Stimulated activated CD4-positive, alpha-beta T cell treated with anti-CD3 and anti-CD28 coated beads, Interleukin-1b, Interleukin-23, amount 100 ng/mL, for 4 hours (primary cell): ENCODE measurements at places on chromosomes 6 and 20.

DNA sequence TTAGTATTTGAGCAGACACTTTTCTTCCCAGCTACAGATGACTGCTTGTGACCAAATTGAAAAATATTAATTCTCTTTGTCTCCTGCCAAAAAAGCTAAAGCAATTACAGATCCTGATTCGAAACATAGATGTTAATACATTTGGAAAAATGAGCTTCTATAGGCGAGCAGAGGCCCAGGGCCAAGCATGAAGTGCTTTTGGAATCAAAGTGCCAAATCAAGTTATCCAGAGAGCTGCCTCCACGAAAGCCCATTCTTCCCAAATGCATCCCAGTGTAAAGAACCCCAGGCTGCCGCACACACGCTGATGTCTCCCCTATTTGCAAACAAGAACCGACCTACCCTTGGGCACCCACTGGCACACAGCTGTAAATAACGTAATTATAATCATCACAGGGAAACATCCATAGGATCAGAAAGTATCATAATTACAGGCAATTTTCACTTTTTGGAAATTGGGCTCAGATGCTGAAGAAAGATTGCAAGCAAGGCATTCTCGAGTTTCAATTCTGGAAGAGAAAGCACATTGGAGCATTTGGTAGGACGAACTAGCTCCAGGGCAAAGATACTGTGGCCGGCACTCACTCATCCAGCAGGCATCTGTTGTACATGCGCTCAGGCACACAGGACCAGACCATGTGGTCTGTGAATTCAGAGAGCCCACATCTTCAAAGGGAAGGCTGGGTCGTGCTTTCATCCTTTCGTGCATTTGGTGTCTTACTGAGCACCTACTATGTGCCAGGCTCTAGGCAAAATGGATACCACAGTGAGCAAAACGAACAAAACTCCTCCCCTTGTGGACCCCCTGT is 45.9 kb downstream of the BMP7 start:
- DNase-seq, result no peak

- DNase-seq, result no peak
Measured at GRCh38 chr6:25630508-25631278, 21.3 kb upstream of the SCGN start.

DNA sequence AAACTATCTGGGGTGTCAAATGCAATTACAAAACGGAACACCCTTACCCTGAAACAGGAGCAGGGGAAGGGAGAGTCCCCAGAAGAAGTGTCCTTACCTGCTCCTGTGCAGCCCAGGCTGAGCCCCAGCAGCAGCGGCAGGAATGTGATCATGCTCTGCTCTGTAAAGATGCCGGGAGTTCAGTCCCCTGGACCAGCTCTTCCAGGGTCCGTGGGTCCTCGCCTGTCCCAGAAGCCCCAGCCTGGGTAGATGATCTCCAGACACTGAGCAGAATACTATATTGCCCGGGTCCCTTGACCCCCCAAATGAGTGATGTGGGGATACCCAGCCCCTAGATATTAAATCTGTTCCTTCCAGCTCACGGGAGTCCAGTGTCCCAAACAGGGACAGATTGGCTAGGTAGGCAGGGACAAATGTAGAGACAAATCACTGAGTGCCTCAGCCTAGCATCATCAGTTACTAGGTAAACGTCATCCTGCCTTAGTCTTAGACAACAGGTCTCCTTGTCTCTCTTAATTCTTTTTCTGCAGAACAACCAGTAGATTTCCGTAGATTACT is at the start of gene HLA-DMB:
HLA-DMB (minus strand) TSS at position 373 of the 558 bp plus-strand sequence; CDS start at position 152, 221 bp downstream.
- peak; percentile 19 for DNase-seq

DNA sequence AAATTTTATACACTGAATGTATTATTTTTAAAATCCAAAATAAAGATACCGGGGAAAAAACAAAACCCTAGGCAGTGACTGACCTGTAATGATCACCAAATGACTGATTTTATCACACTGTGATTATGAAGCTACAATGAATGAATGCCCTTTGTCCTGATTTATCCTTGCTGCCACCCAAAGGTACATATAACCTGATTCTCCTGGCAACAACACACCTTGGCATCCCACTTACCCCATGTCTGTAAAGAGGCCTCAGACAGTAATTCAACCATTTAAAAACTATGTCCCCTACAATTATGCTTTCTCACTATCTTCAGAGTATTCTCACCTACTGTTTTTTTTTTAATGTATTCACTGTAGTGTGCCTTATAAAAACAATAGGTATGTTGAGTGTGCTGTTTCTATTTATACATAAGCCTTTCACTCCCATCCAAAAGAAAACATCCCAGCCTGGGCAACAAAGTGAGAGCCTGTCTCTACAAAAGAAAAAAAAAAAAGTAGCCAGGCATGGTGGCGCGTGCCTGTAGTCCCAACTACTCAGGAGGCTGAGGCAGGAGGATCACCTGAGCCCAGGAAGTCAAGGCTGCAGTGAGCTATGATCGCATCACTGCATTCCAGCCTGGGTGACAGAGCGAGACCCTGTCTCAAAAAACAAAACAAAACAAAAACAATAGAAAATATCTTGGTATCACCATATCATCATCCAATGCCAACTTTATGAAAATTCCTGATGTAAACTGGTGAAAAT is 21.7 kb downstream of the B4GALT5 start:
- DNase-seq, result no peak

DNA sequence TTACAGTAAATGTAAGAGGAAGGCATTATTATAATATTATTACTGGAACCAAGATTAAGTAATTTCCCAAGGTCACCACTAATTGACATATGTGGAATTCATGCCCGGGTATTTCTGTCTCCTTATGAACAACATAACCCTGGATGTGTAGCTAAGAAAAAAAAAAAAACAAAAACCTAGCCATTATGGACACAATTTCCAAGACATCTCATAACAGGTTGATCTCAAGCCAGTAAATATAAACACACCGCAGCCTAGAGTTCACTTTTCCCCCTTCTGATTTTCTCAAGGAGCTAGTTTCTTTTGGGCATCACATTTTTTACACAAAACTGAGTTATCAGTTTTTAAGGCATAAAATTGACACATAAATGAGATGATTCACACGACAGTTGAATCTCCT is 306.5 kb upstream of the RSPO3 start:
- DNase-seq, result no peak

GRCh38 chr20:49583669-49584417 is 15.9 kb upstream of the PTGIS start:
- DNase-seq, result no peak

DNA sequence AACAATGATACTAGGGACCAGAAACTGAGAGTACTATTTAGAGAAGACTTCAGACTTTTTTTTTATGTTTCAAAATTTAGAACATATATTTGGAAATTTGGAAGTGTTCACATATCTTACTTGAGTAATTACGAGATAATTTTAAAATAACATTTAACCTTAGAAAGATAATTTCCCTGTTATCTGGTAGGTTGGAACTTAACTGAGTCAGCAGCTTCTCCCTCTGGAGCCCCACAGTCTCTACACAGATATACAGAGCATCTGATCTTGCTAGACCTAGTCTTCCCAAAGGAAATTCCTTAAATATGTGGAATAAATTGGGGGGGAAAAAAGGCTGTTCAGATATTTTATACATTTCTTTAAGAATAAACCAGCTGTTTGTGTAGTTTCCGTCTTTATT is 48.6 kb downstream of the TSPYL4 start:
- DNase-seq, result no peak

DNA sequence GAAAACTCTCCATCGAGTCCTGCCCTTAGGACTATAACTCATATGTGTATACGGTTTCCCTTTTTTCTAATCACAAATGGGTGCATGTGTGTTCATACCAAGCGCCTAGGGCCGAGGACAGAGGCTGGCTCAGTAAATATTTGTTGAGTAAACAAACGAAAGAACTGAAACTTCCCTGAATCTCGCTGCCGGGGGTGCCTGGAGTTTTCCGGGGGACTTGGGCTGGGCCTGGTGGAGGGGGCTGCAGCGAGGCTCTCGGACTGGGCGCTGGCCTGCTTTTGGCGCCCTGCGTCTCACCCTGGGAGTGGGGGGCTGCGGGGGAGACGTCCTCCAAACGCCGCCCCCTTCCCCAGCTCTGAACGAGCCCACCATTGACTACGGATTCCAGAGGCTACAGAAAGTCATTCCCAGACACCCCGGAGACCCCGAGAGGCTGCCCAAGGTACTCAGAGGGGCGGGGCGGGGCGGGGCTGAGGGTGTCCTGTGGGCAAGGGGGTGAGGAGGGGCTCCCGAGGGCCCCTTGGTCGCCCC is 49.0 kb downstream of the CPXM1 start:
- no peak for DNase-seq

DNA sequence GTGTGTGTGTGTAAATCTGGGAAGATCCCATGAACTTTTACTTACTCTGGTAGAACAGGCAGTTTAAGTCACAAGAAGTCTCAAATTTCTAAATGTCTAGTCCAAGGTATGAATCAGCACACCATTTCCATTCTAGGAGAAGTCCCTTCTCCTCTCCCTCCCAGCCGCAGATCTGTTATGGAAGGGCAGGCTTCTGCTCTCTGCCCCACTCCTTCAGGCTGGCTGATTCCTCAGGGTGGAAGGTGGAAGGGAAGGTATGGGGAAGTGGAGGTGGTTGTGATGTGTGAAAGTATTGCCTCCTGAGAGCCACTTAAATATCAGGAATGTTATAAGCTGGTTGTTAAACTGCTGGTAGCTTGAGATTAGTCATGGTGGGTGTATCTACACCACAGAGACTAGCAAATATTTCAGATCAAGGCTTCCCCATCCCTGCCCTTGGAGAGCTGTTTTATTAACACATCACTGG is 44.5 kb upstream of the LAMA4 start:
- no peak for DNase-seq

GRCh38 chr6:155412335-155412734 is 43.3 kb downstream of the NOX3 start:
- DNase-seq, result no peak

GRCh38 chr6:52399511-52400312 is 20.4 kb upstream of the EFHC1 start:
- DNase-seq, result no peak

DNA sequence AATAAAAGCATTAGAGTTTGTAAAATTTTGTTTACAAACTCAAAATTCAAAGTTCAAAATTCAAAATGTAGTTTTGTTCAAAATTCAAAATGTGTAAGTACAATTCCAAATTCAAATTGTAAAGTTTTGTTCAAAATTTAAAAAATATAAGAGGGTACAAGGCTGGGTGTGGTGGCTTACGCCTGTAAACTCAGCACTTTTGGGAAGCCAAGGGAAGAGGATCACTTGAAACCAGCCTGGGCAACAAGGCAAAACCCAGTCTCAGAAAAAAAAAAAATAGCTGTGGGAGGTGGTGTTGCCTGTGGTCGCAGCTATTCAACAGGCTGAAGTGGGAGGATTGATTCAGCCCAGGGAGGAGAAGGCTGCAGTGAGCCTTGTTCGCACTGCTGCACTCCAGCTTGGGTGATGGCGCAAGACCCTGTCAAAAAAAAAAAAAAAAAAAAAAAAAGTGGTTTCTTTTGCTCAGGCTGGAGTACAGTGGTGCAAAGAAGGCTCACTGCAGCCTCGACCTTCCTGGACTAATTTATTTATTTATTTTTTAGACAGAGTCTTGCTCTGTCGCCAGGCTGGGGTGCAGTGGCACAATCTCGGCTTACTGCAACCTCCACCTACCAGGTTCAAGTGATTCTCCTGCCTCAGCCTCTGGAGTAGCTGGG is 5.4 kb upstream of the ZBTB12 start:
- no peak for DNase-seq

GRCh38 chr6:125406741-125407140 is 105.0 kb upstream of the HDDC2 start:
- DNase-seq, result no peak

DNA sequence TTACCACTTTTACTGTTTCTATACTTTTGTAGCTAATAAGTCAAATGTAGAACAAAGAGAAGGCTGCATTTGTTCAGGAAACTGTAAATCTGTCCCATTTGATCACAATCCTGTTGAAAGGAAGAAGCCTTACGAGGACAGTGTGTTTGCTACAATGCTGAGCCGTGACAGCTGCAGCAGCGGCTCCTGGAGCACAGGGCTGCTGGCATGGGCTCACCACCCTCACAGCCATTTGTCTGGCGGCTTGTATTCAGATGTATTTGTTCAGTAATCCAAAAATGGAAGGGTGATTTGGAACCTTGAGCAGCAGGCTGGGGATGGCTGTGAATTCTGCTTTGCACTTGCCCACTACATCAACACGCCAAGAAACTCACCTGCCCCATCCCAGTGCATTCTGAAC is 5.7 kb downstream of the TUBB2A start:
- DNase-seq, result no peak

DNA sequence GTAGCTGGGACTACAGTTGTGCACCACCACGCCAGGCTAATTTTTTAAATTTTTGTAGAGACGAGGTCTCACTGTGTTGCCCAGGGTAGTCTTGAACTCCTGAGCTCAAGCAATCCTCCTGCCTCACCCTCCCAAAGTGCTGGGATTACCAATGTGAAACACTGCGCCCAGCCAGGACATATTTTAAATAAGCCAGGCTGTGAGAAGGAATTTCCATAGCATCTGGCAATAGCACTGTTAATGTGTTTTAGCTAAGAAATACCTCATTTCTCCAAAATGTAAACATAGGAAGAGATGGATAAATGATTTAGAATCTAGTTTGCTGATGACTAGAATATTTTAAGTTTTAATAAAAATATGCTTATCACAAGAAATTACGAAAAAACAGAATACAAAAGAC is 27.0 kb upstream of the SLA2 start:
- DNase-seq, result no peak

GRCh38 chr20:10795286-10796026 is 121.7 kb upstream of the JAG1 start:
- no peak for DNase-seq

- no peak for DNase-seq
Measured at GRCh38 chr20:63846128-63846771, 15.0 kb upstream of the ABHD16B start.

DNA sequence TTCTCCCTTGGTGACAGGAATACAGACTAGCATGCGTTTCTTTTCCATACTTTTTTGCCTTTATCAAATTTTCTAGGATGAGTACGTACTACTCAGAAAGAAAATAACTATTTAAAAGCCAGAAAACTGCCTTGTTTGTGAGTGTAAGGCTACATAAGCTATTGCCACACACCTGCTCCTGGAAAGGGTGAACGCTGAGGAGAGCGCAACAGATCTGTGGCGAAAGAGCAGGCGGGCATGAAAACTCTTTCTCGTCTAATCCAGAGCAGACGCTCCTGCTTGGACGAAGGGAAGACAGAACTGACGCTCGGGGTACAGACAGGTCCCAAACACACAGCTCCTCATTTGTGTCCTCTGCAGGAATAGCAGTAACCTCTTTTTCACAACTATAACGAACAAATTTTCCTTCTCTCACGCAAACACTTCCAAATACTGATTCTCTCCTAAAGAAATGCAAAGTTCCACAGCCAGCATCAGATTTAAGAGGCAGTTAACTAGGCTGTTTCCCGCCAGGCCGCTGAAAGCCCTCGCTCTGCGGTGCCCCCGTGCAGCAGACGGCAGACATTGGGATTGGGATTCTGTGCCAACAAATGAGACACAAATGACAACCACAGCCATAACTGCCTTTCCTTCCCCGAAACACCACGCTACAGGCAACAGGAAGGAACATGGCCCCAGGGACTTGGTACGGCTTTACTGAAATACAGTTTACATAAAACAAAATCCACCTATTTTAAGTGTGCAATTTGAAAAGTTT is 20.0 kb downstream of the TAF4 start:
- DNase-seq, result no peak
